ENCODE measurements at places on chromosomes 5 and 9.

DNA sequence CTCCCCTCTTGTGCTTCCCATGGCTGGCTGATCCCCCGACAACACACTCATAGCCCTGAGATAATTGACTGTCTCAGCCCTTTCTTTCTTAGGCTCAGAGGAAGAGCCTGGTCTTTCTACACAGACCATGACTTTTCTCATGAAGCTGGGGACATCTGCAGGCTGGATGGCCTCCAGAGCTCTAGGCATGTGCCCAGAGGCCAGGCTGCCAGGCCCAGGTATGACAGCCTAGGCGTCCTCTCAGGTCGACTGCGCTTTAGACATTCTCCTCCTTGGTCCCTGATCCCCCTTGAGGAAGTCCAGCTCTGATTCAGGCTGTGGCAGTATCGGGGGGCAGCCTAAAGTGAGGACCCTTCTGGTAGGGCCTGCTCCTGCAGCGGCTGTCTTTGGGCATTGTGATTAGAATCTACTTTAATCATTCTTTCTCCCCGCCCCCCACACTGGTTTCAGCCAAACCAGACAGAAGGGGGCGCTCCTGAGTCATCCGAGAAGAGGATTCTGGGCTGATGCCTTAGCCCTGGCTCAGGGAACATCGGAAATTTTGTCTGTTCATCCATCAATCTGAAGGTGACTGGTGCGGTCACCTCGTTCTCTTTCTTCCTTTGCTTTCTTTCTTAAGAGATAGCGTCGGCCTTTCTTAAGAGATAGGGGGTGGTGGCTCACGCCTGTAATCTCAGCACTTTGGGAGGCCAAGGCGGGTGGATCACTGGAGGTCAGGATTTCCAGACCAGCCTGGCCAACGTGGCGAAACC lies 66.5 kb upstream of the HSPA9 start:
- DNase-seq: peak; percentile 61

DNA sequence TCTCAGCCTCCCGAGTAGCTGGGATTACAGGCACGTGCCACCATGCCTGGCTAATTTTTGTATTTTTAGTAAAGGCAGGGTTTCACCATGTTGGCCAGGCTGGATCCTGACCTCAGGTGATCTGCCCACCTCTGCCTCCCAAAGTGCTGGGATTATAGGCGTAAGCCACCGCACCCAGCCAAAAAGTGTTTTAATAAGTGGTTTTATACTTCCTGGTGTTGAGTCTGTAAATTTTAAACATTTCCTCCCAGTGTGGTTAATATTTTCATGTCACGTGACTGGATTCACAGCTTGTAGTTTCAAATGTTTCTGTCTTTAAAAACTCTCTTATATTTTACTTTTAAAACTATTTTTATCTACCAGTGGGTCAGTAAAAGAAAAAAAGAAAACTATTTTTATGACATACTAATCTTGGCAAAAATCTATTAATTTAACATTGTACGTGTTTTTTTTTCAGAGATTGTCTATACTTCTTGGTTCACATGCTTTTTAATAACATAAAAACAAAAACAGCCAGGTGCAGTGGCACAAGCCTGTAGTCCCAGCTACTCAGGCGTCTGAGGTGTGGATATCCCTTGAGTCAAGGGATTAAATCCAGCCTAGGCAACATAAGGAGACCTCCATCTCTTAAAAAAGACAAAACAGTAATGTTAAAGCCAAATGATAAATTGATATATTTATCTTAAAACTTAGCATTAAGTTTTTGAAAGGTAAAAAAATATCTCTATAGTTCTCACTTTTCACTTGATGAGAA lies 117.1 kb downstream of the DMXL1 start:
- no peak for DNase-seq

- DNase-seq: no peak
These were observed 68.0 kb downstream of the FAM174A start for GRCh38 chr5:100603141-100603540.

DNA sequence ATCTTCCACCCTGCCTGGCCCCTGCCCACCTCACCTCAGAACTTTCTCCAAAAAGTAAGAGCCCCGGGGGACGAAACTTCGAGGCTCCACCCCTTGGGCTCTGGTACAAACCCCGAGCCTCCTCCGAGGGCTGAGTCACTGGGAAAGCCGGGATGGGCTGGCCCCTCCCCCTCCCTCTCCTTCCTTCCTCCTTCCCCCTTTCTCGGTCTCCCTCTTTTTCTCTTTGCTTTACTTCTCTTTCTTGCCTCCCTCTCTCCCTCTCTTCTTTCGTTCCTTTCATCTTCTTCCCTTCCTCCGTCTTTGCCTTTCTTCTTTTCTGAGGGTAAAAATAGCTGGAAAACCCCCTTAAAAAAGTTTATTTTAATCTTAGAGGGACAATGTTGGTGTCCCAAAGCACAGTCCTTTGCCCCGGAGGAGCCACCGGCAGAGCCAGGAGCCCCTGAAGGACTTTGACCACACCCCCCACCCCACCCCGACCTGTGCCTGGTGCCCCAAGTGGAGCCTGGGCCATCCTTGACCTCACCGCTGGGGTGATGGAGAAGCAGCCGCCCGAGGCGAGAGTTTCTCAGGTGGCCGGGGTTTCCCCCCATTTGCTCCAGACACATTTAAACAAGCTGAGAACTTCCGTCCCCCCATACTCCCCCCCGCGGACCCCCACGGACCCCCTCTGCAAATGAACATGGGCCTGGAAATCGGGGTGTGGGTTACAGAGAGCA lies 5.7 kb upstream of the NOTCH1 start:
- DNase-seq: no peak

DNA sequence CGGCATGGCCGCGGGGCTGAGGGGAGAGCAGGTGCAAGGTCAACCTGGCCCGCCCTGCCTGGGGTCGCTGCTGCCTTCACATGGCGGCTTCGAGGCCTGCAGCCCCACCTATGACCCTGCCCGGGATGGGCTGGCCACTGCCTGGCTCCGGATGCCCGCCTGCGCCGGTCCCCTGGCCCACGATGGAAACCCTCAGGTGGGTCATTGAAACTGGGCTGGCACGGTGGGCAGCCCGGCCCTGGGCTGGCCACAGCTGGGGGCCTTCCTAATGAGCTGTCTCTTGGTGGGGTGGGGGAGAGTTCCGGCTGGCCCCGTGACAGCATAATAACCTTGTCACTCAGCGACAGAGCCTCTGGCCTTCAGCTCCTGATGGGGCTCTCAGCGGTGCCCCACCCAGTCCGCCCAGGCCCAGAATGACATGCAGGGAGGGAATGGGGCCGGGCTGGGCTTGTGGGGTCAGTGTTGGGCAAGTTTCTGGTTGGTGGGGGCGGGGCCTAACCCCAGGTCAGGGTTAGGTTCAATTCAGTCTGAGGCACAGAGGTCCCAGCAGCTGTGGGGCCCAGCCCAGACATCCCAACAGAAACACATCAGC lies at the start of gene CCDC187:
CCDC187 (minus strand) TSS at position 270 of the 592 bp plus-strand sequence; CDS start at position 6, 264 bp downstream.
- DNase-seq: no peak

GRCh38 chr9:28668158-28668557 lies 1094.9 kb upstream of the C9orf72 start:
- DNase-seq: no peak

GRCh38 chr5:180097163-180097894 lies 25.8 kb upstream of the RNF130 start:
- no peak for DNase-seq
